ENCODE measurements at places on chromosomes 4 and X. TPM values are rescaled to one million over a fixed set of nuclear protein-coding genes. Genes with fewer than 3 reads are reported as not detected.

Gene LRCH2
- polyA plus RNA-seq, result not detected

GRCh38 chrX:41482154-41482850 is 35.2 kb downstream of the NYX start:
- H3K36me3 ChIP-seq, result no peaks in the 10 kb centered on the region
- H3K27ac ChIP-seq, result no peak overlapping the region
- no peak for DNase-seq
- H3K27me3 ChIP-seq, result peaks cover 7% of the 10 kb centered on the region

DNA sequence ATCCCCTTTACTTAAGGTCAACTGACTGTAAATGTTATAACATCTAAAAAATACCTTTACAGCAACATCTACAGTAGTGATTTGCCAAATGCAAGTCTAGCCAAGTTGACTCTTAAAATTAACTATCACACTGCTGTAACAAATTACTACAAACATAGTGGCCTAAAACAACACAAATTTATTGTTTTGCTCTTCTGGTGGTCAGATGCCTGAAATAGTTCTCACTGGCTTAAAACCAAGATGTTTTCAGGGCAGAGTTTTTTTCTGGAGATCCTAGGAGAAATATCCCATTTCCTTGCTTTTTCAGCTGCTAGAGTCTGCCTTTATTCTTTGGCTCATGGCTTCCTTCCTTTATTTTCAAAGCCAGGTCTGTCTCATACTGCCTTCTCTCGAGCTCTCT is 120.5 kb downstream of the ADGRL3 start:
- no peaks in the 10 kb centered on the region for H3K27me3 ChIP-seq
- no peaks in the 10 kb centered on the region for H3K36me3 ChIP-seq
- H3K27ac ChIP-seq, result no peak overlapping the region
- H3K4me3 ChIP-seq, result no peak overlapping the region
- no peak for DNase-seq
- no peaks in the 10 kb centered on the region for H3K4me1 ChIP-seq

GRCh38 chrX:16063141-16063540 is 60.2 kb upstream of the GRPR start:
- H3K4me1 ChIP-seq, result no peaks in the 10 kb centered on the region
- DNase-seq, result no peak
- H3K4me3 ChIP-seq, result no peak overlapping the region
- H3K27me3 ChIP-seq, result no peaks in the 10 kb centered on the region
- no peaks in the 10 kb centered on the region for H3K36me3 ChIP-seq

- no peaks in the 10 kb centered on the region for H3K36me3 ChIP-seq
- no peaks in the 10 kb centered on the region for H3K4me1 ChIP-seq
- no peak overlapping the region for H3K4me3 ChIP-seq
Observed at GRCh38 chr4:37132975-37133360, 111.6 kb upstream of the NWD2 start.

DNA sequence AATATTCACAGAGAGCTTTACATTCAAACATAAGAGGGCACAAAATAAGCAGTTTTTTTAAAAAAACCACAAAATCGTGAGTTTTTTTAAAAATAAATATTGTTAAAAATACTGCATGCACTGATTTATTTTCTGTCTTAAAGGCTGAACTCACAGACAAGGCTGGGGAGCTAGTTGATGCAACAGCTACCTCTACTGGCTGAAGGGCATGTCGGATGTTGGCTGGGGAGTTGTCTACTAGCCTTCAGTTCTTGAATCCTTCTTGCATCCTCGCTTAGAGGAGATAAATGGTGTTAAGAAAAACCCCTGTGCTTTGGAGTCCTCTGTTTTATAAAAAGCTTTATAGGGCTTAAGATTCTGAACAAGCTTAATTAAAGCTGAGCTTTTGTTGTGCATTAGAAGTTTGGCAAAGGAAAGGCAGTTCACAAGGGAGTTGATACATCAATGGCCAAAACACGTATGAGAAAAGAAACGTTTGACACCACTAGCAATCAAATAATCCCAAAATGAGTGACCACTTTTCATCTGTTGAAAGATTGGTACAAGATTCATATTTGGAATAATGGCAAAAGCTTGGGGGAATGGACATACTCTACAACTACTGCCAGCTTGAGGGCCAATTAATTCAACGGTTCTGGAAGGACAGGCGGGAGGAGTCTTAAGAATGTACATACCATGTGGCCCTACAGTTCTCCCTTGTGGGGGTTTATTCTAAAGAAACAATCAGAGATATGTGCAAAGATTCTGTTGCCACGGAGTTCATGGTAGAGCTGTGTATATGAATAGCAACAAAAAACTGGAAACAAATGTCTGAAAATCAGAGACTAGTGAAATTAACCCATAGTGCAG is 94.7 kb downstream of the SEL1L3 start:
- H3K4me1 ChIP-seq, result no peaks in the 10 kb centered on the region
- peaks cover 38% of the 10 kb centered on the region for H3K36me3 ChIP-seq
- peaks cover 1% of the 10 kb centered on the region for H3K27me3 ChIP-seq
- no peak overlapping the region for H3K27ac ChIP-seq

- H3K4me1 ChIP-seq, result no peaks in the 10 kb centered on the region
- H3K4me3 ChIP-seq, result no peak overlapping the region
- DNase-seq, result no peak
Observed at GRCh38 chr4:161317000-161317399, 846.8 kb downstream of the FSTL5 start.

GRCh38 chrX:96687776-96688175 is 3.1 kb downstream of the DIAPH2 start:
- peaks cover 16% of the 10 kb centered on the region for H3K4me1 ChIP-seq
- H3K27me3 ChIP-seq, result peaks cover 4% of the 10 kb centered on the region
- DNase-seq, result no peak
- H3K27ac ChIP-seq, result no peak overlapping the region
